Fibroblast of the aortic adventitia (primary cell): ENCODE measurements at places on chromosomes 7 and 10. TPM values are rescaled to one million over a fixed set of nuclear protein-coding genes. Genes with fewer than 3 reads are reported as not detected.

GRCh38 chr7:24707988-24708615, 49.2 kb downstream of the GSDME start:
- DNase-seq, result peak; percentile 53

GRCh38 chr10:689452-690371, at the start of gene DIP2C:
TSS of gene DIP2C (minus strand) at chr10:689668. CDS start at chr10:689578, 90 bp downstream.
- peak; percentile 72 for DNase-seq

DNA sequence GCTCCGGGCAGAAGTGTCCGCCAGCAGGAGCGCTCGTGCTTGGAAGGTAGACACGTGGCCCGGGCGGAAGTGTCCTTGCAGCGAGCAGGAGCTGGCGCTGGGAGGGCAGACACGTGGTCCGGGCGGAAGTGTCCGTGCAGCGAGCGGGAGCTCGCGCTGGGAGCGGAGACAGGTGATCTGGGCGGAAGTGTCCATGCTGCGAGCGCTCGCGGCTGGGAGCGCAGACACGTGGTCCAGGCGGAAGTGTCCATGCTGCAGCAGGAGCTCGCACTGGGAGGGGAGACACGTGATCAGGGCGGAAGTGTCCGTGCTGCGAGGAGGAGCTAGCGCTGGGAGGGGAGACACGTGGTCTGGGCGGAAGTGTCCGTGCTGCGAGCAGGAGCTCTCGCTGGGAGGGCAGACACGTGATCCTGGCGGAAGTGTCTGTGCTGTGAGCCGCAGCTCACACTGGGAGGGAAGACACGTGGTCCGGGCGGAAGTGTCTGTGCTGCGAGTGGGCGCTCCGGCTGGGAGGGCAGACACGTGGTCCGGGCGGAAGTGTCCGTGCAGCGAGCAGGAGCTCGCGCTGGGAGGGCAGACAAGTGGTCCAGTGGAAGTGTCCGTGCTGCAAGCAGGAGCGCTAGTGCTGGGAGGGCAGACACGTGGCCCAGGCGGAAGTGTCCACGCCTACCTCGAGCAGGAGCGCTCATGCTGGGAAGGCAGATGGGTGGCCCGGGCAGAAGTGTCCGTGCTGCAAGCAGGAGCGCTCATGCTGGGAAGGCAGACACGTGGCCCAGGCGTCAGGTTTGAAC, 41.1 kb upstream of the PRKAR1B start:
- DNase-seq, result peak; percentile 67

- DNase-seq, result no peak
Observed at GRCh38 chr10:6776170-6776569, 196.1 kb upstream of the PRKCQ start.

GRCh38 chr7:51430480-51431086, 114.0 kb upstream of the COBL start:
- DNase-seq, result peak; percentile 46

DNA sequence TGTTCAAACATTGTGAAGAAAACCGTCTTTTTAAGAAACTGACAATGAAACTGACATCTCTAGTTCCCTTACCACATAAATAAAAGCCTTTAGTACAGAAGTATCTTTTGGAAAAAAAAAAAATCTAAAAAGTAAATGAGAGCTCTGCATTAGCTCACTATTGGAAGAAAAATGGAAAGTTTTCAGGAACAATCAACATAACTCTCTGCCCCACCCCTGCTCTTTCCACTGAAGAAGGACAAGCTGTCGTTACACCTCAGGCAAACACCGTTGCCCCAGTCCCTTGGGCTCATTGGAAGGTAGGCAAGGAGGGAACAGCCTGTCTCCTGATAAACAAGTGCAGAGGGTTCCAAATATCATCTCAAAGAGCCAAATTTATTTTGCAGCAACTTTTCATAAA, 22.4 kb upstream of the C1QL3 start:
- no peak for DNase-seq

GRCh38 chr10:78579995-78580394, 488.8 kb upstream of the ZMIZ1 start:
- DNase-seq, result peak; percentile 88

GRCh38 chr7:151198945-151199848, 11.1 kb downstream of the H2BK1 start:
- no peak for DNase-seq

DNA sequence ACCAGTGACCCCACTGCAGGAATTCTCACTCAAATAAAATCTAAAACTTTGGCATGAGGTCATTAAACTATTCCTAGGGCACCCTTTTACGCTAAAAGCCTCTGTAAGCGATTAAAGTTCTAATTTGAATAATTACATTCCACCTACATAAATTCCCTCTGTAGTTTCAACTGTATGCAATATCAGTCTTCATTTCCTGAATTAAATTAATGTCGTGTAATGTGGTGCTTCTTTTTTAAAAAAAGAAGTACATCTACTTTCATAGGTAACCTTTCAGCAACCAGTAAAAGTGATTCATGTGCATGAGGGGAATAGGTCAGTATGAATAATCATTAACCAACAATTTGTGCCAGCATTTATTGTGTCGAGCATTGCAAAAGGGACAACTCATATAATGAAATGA, 44.7 kb downstream of the IMMP2L start:
- no peak for DNase-seq

DNA sequence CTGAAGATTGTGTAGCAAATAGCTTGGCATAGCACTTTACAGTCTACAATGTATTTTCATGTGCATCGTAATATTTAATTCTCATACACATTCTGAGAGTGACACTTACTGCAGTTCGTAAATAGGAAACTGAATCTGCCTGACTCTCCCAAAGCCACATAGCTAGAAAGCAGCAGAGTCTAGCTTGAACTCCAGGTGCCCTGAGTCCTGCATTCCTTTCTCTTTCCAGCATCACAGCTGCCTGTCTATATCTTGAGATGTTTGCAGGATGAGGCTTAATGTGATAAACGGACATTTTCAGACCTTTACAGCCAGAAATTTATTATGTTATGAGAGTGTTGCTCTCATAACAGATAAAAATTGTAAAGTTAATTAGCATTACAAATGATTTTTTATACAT, 132.9 kb upstream of the PLXDC2 start:
- no peak for DNase-seq

DNA sequence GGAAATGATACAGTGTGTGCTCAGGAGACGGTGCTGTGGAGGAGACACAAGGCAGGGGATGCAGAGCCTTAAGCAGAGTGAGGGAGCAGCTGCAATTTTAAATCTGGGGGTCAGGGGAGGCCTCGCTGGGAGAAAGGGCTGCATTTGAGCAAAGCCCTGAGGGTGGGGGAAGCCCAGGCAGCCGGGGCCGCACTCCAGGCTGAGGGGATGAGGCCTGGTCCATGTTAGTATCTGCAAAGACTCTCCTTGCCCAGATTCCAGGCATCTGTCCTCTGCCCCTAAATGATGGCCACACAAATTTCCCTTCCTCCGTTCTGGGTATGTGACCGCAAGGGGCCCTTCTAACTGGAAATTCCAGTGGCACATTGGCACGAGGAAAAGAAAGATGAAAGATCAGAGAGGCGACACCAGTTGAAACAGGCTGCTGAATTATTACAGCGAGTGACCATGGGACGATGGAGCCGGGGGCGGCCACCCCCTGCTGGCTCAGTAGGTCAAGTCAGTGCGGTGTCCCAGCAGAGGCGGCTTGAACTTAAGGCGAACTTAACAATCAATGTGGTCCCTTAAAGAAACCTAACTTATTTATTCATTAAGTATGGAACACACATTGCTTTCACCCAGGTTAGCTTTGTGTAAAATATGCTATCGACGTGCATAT, 62.3 kb upstream of the KAT6B start:
- DNase-seq, result no peak

GRCh38 chr7:136998495-136998894, 130.0 kb downstream of the CHRM2 start:
- DNase-seq, result no peak

- DNase-seq, result no peak
Observed at GRCh38 chr10:35041502-35041879, 48.6 kb downstream of the CUL2 start.

GRCh38 chr7:32957326-32958045, at the start of gene FKBP9:
TSS of gene FKBP9 (plus strand) at chr7:32957440. CDS start at chr7:32957574, 134 bp downstream.
- DNase-seq, result peak; percentile 85

Gene SYPL1
- total RNA-seq, result 69.5 and 72.2 TPM in 2 replicates

Gene CPA5
- 0.09 TPM in 1 of 2 replicates, not detected in the other for total RNA-seq

Gene PAPOLB
- total RNA-seq, result 0.18 TPM in 1 of 2 replicates, not detected in the other

Gene RASSF4
- total RNA-seq, result 1.9 and 3.8 TPM in 2 replicates

Gene EBLN1
- not detected in 2 replicates for total RNA-seq
